Calu3 (cell line): ENCODE measurements at places on chromosomes 6 and 20.

DNA sequence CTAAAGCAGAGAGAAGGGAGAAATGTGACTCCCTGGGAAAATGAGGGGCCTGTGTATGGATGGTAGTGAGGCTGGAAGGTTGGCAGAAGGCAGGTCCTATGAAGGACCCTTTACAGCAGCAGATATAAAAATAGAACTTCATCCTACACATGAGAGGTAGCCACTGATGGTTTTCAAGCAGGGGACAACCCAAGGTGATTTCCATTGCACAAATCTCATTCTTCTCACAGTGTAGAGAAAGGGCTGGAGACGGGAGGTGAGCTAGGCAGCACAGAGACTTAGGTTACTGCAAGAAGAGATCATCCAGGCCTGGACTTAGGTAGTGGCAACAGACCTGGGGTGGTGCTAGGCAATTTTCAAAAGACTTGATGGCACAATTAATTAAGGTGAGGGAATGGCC, 30.7 kb downstream of the TRAM2 start:
- DNase-seq = no peak

GRCh38 chr6:136365776-136366354, 76.2 kb upstream of the BCLAF1 start:
- DNase-seq = no peak

GRCh38 chr6:161271343-161272030, 2.4 kb downstream of the AGPAT4 start:
- DNase-seq = no peak

DNA sequence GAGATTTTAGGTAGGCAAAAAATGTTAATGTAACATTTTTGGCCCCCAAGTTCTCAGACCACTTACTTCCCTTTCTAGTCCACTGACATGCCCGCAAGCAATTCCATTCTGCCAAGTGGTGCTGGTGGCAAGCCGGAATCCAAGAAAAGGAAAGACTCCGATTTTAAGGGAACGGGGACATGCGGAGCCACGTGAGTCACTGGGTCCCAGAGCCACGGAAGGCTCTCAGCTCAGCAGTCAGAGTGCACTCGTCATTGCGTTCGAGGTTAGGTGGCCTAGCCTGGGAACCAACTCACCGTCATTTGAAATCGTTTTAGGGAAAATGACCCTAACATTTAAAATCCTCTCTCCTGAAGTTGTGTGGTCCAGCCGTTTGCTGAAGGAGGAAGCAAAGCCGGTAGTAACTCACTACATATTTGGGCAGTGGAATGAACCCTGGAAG, 711 bp upstream of the SIRT5 start:
- peak; percentile 8 for DNase-seq

DNA sequence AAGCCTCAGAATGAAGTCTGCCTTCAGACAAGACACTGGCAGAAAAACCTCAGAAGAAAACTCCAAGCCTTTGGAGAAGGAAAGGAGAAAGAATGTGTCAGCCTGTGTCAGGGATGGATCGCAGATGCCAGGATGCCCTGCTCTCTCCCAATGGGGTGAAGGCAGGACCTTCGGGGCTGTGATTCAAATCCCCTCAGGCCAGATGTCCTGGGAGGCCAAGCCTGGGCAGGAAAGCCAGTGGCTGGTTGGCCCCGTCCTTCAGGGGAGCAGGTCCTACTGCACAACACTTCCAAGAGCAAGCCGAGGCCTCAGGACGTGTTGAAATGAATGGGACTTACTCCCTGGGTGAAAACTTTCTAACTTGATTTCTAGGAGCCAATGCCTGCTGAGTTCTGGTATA, 36.5 kb downstream of the GJA10 start:
- DNase-seq = no peak
